ENCODE measurements at places on chromosomes 3 and 15.

GRCh38 chr3:187958432-187959003 is 195.4 kb upstream of the LPP start:
- H3K36me3 ChIP-seq = no peaks in the 10 kb centered on the region
- no peak overlapping the region for H3K4me3 ChIP-seq
- no peak overlapping the region for H3K27ac ChIP-seq
- no peaks in the 10 kb centered on the region for H3K27me3 ChIP-seq
- peaks cover 9% of the 10 kb centered on the region for H3K4me1 ChIP-seq

DNA sequence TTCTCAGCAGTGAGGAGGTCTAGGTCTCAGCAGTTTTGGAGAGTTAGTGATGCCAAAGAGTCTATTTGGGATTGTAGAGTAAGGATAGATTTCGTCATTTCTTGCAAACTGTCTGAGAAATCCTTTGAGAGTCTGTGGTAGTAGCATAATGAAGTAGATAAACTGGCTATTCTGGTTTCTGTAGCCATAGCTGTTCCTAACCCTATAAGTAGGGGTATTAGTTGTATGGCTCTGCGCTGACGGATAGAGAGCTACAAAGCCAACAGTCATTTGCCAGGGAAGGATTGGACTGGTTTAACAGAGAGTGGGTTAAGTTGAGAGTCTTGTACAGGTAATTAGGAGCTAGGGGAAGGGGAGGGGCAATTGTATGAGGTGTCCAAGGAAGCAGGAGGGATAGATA is 50.6 kb downstream of the KLHDC8B start:
- H3K4me1 ChIP-seq = peaks cover 16% of the 10 kb centered on the region
- H3K36me3 ChIP-seq = no peaks in the 10 kb centered on the region
- DNase-seq = no peak
- H3K27ac ChIP-seq = no peak overlapping the region

GRCh38 chr15:81023483-81024264 is 23.0 kb downstream of the TLNRD1 start:
- no peak overlapping the region for H3K4me3 ChIP-seq
- H3K27ac ChIP-seq = no peak overlapping the region
- no peak for DNase-seq
- H3K4me1 ChIP-seq = no peaks in the 10 kb centered on the region
- H3K27me3 ChIP-seq = no peaks in the 10 kb centered on the region
- no peaks in the 10 kb centered on the region for H3K36me3 ChIP-seq

DNA sequence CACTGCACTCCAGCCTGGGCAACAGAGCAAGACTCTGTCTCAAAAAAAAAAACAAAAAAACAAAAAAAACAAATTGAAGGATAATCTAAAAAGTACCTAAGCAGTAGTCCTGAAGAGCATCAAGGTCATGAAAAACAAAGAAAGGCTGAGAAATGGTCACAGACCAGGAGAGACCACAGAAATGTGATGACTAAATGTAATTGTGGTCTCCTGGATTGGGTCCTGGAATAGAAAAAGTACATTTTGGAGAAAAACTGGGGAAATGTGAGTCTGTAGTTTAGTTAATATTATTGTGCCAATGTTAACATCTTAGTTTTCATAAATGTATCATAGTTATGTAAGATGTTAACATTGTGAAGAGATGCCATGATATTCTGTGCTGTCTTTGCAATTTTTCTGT is 267.5 kb upstream of the NR2E3 start:
- H3K27ac ChIP-seq = no peak overlapping the region
- no peak overlapping the region for H3K4me3 ChIP-seq
- H3K36me3 ChIP-seq = no peaks in the 10 kb centered on the region
- H3K27me3 ChIP-seq = no peaks in the 10 kb centered on the region
- H3K4me1 ChIP-seq = no peaks in the 10 kb centered on the region
- DNase-seq = no peak

GRCh38 chr3:180188512-180189309 is 152.0 kb upstream of the PEX5L start:
- no peak overlapping the region for H3K4me3 ChIP-seq
- H3K4me1 ChIP-seq = no peaks in the 10 kb centered on the region
- H3K36me3 ChIP-seq = no peaks in the 10 kb centered on the region
- no peak for DNase-seq
- H3K27me3 ChIP-seq = no peaks in the 10 kb centered on the region
- H3K27ac ChIP-seq = no peak overlapping the region

DNA sequence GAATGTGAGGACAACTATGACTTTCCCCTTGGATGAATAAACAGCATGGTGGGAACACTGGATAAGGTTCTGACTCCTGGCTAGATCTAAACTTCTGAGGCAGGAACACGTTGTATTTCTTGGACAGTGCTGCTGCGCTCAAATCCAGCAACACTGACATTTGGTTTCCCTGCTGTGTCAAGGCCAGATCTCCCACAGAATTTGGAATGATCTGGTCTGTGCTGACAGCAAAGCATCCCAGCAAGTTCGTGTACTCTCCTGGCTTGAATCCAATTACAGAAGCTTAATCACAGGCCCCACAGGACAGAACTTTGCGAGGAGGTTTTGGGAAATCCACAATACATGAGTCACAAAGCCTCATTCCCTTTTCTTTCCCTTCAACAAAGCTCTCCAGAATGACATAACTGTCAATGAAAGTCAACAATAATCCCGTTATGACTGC is 92.5 kb downstream of the ADAMTS9 start:
- DNase-seq = peak; percentile 11
- no peaks in the 10 kb centered on the region for H3K27me3 ChIP-seq
- H3K4me1 ChIP-seq = no peaks in the 10 kb centered on the region
- H3K4me3 ChIP-seq = no peak overlapping the region

GRCh38 chr3:179933080-179933479 is 103.7 kb downstream of the PEX5L start:
- H3K4me3 ChIP-seq = no peak overlapping the region
- no peaks in the 10 kb centered on the region for H3K36me3 ChIP-seq
- no peaks in the 10 kb centered on the region for H3K27me3 ChIP-seq
- H3K27ac ChIP-seq = no peak overlapping the region
- no peak for DNase-seq

DNA sequence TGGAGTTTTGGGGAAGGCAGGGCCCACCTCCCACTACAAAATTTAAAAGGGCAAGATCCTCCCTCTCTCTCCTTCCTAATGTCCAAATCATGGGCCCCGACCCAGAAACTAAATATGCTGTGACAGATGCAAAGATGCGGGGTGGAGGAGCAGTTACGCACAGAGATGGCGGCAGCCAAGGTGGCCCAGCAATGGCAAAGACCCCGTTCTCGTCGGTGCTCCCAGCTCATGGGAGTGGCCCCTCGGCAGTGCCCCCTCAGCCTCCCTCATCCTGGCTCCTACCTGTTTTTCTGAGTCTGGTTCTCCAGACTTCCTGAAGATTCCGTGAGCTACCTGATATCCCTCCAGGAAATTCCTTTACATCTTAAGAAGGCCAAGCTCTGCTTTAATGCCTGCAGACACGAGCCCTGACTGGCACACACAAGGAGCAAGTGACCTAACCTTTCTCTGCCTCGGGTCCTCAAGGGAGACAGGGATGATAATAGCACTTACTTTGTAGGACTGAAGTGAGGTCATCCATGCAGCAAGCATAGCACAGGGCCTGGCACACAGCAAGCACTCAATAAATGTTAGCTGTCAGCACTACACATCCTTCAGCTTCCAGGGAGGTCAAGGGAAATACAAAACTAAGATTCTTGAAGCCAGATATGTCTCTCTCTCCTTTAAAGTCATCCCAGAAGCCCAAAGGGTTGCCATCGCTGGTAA is 103.5 kb downstream of the LSM3 start:
- no peaks in the 10 kb centered on the region for H3K27me3 ChIP-seq
- no peak overlapping the region for H3K27ac ChIP-seq
- no peak overlapping the region for H3K4me3 ChIP-seq

DNA sequence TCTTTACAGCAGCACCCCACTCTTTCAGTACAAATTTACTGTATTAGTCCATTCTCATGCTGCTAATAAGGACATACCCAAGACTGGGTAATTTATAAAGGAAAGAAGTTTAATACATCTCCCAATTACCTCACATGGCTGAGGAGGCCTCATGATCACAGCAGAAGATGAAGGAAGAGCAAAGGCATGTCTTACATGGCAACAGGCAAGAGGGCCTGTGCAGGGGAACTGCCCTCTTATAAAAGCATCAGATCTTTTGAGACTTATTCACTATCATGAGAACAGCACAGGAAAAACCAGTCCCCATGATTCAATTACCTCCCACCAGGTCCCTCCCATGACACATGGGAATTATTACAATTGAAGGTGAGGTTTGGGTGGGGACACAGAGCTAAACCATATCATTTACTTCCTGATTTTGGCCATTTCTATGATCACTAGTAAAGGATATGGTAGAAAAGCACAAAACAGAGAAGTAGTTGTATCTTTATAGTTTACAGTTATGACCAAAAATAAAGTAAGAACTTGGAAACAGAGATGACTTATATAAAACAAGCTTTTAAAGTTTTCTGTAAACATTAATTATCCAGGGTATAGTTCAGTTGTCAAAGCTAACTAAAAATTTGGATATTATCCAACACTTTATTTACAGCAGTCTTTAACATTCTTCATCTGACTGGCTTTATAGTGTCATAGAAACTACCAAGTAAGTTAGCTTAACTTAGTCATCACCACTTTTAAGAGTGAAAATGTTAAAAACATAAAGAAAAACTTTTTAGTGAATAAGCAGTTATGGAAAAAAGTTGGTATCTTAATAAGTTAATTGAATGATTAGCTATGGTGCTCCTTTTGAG is 40.2 kb downstream of the P2RY1 start:
- no peak overlapping the region for H3K27ac ChIP-seq
- H3K4me1 ChIP-seq = no peaks in the 10 kb centered on the region
- no peak for DNase-seq
- no peak overlapping the region for H3K4me3 ChIP-seq
- H3K36me3 ChIP-seq = no peaks in the 10 kb centered on the region
- H3K27me3 ChIP-seq = no peaks in the 10 kb centered on the region

Data from body of pancreas (tissue), 4 donors.